ENCODE measurements at places on chromosomes 6 and 20.

DNA sequence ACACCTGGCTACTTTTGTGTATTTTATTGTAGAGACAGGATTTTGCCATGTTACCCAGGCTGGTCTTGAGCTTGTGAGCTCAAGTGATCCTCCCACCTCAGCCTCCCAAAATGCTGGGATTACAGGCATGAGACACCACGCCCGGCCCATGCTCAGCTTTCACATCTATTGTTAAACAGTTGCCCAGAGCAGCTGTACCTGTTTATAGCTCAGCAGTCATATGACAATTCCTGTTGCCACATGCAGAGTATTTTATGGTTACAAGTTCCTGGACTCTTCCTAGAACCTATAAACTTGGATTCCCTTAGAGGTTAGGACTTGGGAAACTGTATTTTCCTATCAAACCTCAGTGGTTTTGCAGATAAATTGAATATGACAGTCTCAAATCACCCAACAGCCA lies 188.3 kb upstream of the KCNG1 start:
- no peak for DNase-seq

- no peak for DNase-seq
Measured at GRCh38 chr20:10508060-10508459, 73.0 kb downstream of the SLX4IP start.

GRCh38 chr6:121309768-121310469 lies 24.4 kb downstream of the TBC1D32 start:
- no peak for DNase-seq

DNA sequence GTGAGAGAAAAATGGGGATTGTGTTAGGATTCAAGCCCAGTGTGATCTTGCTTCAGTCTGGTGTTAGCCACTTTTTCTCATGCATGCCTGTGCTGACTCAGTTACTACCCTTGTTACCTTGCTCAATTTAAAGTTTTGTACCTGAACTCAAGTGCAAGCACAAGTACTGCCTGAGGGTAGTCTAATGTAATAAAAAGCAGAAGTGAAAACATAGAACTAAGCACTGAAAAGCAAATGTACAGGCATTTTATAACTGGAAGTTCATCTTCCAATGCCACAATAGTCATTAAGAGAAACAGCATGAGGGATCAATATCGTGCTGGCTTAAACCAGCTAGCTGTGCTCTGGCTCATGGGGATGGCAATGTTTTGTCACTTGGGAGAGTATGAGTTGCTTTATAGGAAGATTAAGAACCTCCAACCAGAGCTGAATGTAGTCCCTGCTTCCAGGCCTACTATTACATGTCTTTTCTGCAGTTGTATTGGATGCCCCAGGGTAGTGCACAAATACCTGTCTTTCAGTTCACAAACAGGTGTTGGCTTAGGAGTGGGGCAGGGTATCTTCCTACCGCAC lies 48.7 kb downstream of the SLC35F1 start:
- DNase-seq: no peak

GRCh38 chr6:140441256-140441655 lies 1066.8 kb upstream of the CITED2 start:
- no peak for DNase-seq
